ENCODE measurements at places on chromosomes 5 and 9. TPM values are rescaled to one million over a fixed set of nuclear protein-coding genes. Genes with fewer than 3 reads are reported as not detected.

DNAH5 gene
- 0.13 TPM for total RNA-seq

ACTBL2 gene
- total RNA-seq, result not detected

KCNV2 gene
- not detected for total RNA-seq

PCDHGA1 gene
- 1.1 TPM for total RNA-seq

SNCAIP gene
- total RNA-seq, result 0.93 TPM

SLCO6A1 gene
- total RNA-seq, result not detected

SLC30A5 gene
- 69.6 TPM for total RNA-seq

SYK gene
- total RNA-seq, result not detected

TMEM174 gene
- not detected for total RNA-seq

PTPN3 gene
- 12.7 TPM for total RNA-seq

AFF4 gene
- 46.7 TPM for total RNA-seq

OR13J1 gene
- total RNA-seq, result not detected

CTSV gene
- 0.26 TPM for total RNA-seq

CD274 gene
- 2.4 TPM for total RNA-seq

EQTN gene
- not detected for total RNA-seq

SPDL1 gene
- 12.9 TPM for total RNA-seq

SMIM3 gene
- total RNA-seq, result 52.2 TPM

SRP19 gene
- total RNA-seq, result 65.3 TPM

LOX gene
- total RNA-seq, result 78.5 TPM

KIF3A gene
- 12.2 TPM for total RNA-seq

WASHC1 gene
- total RNA-seq, result 3.4 TPM

SMIM33 gene
- not detected for total RNA-seq

TUSC1 gene
- 7.1 TPM for total RNA-seq
